ENCODE measurements at places on chromosomes 2 and 18.

DNA sequence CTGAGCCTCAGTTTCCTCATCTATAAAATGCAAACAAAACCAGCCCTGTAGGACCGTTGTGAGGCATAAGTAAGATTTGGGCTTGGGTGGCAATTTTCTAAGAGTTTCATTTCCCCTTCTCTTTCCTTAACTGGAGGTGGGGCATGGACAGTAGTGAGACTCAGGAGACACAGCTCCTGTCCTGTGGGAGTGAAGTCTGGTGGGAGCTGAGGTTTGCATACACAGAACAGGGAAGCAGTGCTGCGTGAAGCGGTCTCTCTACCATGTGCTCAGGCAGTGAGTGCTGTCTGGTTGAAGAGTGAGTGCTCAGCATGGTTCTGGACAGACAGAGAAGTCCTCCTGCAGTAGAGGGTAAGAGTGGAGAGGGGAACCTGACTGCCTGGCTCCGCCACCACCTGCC is 62.3 kb upstream of the MCFD2 start:
- no peak for DNase-seq

DNA sequence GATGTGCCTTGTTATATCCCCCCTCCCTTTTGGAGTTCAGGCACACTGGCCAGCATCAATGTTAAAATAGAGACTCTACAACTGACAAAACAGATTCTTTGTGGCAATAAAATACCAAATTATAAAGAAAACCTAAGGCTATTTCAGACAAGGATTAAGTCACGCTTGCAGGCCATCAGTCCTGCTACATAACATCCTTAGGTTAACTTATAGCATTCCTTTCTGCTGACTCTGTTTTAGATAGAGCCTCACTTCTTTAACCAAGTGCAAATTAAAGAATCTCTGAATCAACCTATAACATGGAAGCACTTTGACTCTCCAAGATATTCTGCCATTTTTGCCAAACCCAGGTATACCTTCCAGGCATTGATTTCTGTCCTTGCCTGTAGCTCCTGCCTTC is 784.6 kb downstream of the RNF144A start:
- no peak for DNase-seq

DNA sequence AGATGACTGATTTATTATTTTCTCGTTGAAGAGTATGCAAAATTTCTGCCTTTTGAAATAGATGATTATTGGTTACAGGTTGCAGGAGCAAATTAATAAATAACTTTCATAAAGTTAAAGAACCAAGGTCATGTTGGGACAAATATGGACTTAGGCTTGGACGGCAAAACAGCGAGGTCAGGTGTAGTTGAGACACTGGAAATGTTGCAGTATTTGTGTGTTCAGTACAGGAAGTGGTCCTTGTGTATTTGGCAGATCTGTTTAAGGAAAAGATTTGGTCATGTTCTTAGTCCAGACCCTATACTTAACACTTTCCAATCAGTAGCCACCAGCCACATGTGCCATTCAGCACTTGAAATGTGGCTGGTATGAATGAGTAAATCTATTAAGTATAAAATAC is 486.5 kb downstream of the TDRD15 start:
- no peak for DNase-seq

- no peak for DNase-seq
These were observed 50.8 kb downstream of the CCBE1 start for GRCh38 chr18:59646228-59646962.

GRCh38 chr2:48397281-48397680 is 132.7 kb upstream of the STON1 start:
- DNase-seq: no peak

- DNase-seq: no peak
These were observed 152.9 kb downstream of the LPIN1 start for GRCh38 chr2:11899264-11899818.

- peak; percentile 15 for DNase-seq
These were observed 221.8 kb downstream of the STK39 start for GRCh38 chr2:168025487-168026202.

DNA sequence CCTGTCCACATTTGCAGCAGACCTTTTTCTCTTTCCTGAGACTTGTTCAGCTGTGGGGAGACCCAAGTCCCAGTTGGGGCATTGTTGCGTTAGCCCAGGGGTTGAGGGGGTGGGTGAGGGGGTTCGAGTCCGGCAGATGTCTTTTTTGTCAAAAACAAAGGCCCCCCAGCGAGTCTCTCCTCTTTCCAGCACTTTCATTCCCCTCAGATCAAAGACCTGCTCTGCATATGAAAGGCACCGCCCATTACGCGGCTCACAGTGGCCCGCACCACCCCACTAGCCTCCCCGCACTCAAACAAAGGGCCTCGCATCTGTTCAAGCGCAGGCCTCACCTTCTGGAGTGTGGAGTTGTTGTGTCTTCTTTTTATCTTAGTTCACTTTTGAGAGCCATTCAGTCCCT is 25.2 kb downstream of the TRABD2A start:
- DNase-seq: no peak

GRCh38 chr2:229170916-229171315 is 100.2 kb downstream of the PID1 start:
- no peak for DNase-seq

DNA sequence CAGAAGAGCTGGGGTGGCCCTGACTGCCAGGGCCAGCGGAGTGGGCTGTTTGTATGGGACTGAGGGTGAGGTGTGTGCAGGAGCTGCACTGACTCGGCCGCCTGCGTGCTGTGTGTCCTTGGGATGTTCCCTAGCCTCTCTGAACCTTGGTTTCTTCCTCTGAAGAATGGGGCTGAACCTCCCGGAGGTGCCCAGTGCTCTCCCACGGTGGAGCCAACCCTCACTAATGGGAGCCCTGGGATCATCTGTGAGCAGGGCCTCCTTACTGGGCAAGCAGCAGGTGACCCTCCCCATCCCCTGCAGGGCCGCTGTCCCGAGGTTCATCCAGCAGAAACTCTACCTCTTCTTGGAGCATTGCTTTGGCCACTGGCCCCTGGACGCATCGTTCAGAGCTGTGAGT is 11.7 kb upstream of the CCDC74A start:
- DNase-seq: no peak

DNA sequence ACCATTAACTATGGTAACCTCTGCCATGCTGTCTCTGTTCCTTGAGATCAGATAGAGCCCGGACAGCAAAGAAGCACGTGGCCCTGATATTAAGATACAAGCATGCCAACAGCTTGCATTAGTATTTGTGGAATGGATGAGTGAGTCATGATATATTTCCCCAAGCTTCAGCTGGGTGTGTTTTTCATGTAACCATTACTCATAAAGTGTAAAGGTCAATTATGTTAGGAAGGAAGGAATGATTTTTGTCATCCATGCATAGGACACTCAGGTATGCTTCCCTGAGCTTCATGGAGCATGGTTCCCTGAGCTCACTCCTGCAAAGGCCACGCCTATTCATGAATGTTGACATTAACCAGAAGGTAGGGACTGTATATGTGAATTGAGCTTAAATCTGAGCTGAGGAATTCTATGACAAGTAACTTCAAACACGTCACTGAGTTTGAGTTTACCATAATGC is 74.6 kb downstream of the ARL4C start:
- DNase-seq: peak; percentile 67

- no peak for DNase-seq
These were observed 235.0 kb downstream of the ICOS start for GRCh38 chr2:204171432-204172144.

GRCh38 chr2:178204977-178205376 is 10.7 kb downstream of the OSBPL6 start:
- no peak for DNase-seq

DNA sequence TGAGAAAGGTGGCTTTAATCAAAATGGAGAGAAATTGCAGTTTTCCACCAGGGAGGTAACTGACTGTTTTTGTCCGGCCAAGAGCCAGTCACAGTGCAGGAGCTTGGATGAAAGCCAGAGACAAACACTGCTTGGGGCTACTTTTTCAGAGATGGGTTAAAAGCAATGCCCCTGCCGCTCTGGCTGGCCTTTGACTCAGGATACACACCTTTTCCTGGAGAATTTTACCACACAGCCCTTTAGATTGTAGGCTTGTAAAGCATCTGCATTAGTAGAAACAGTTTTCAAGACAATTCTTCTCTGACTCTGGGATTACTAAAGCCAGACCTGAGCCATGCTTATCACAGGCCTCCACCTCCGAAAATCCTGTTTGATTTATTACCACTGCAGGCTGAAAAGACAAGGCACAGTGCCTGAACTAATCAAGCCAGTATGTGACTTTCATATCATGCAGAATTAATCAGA is 79.7 kb downstream of the CCBE1 start:
- DNase-seq: no peak

- peak; percentile 44 for DNase-seq
These were observed 223.0 kb downstream of the UBE2E3 start for GRCh38 chr2:181203412-181203811.

GRCh38 chr2:142849820-142850219 is 27.6 kb upstream of the KYNU start:
- DNase-seq: no peak

All from foreskin melanocyte (primary cell).